ENCODE measurements at places on chromosomes 3 and 15.
A peak's percentile ranks its signal among the peaks of the same experiment; 100 is the strongest.

DNA sequence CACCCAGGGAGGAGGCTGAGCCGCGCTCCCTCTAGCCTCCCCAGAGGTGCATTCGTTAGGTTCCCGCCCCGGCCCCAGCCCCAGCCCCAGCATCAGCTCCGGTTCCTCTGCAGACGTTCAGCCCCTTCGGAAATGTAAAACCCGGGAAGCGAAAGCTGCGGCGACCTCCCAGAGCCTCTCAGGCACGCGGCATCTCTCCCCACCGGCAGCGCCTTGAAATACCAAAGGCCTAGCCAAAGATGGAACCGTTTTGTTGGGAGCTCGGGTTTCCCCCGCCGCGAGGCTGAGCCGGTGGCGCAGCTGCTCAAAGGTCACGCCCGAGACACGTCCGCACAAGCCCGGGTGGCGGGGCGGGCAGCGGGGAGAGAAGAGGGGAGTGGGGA is 77.8 kb upstream of the HES1 start:
- peak; percentile 67 for DNase-seq

DNA sequence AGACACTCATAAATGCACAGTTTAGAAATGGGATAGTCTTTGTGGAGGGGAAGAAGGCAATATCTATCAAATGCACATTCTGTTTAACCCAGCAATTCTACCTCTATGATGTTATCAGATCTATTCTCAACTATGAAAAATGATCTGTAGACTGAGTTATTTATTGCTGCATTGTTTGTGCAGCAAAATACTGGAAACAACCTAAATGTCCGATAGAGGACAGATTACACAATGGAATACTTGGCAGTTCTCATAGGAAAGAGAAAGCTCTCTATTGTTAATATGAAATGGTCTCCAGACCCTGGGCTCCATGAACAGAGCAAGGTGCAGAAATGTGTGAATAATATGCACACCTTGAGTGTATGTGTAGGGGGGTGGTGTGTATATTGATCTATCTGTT is 49.0 kb upstream of the SELENOK start:
- DNase-seq = no peak

- DNase-seq = no peak
Observed at GRCh38 chr3:97417-98258, 98.9 kb upstream of the CHL1 start.

GRCh38 chr15:65028338-65028737 is 1.1 kb downstream of the MTFMT start:
- no peak for DNase-seq

DNA sequence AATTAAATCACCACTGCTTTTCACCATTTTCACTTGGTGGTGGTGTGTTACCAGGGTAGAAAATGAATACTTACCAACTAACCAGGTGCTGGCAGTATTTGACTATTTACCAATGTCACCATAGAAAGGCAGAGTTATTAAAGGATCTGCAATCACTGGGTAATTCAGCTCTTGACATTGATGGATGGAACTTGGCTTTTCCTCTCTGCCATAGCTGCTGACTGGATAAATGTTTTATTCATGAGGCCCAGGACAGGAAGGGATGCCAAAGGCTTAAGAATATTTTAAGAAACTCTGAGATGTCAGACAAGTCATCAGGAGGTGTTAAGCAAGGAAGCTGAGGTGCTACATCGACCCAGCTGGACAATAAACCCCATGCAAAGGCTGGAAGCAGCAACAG is 495.5 kb upstream of the CFAP20DC start:
- no peak for DNase-seq

- no peak for DNase-seq
Observed at GRCh38 chr15:91409387-91409786, 309.3 kb downstream of the SV2B start.

DNA sequence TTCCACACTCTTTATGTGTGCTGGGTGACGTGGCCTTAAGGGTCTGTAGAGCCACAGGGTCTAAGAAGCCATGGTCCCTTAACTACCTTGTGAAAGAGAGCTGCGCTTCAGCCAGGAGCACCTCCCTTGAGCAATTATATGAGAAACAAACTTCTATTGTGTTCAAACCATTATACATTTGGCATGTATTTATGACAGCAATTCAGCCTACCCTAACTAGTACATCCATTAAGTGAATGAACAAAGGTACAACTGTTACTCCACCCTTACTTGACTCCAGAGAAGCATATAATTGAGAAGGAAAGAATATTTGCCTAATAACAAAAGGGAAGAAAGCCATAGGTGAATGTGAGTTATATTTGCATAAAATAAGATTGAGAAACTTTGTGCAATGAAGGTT is 69.8 kb upstream of the BOC start:
- DNase-seq = no peak

GRCh38 chr3:159609625-159610024 is 379.0 kb upstream of the IL12A start:
- DNase-seq = no peak

GRCh38 chr3:157130467-157131251 is 29.3 kb downstream of the CCNL1 start:
- peak; percentile 87 for DNase-seq

GRCh38 chr15:99239545-99240198 is 9.7 kb downstream of the TTC23 start:
- DNase-seq = peak; percentile 11

GRCh38 chr3:190601622-190602021 is 87.7 kb downstream of the IL1RAP start:
- DNase-seq = no peak

GRCh38 chr15:72722071-72722696 is 36.2 kb downstream of the BBS4 start:
- peak; percentile 79 for DNase-seq

DNA sequence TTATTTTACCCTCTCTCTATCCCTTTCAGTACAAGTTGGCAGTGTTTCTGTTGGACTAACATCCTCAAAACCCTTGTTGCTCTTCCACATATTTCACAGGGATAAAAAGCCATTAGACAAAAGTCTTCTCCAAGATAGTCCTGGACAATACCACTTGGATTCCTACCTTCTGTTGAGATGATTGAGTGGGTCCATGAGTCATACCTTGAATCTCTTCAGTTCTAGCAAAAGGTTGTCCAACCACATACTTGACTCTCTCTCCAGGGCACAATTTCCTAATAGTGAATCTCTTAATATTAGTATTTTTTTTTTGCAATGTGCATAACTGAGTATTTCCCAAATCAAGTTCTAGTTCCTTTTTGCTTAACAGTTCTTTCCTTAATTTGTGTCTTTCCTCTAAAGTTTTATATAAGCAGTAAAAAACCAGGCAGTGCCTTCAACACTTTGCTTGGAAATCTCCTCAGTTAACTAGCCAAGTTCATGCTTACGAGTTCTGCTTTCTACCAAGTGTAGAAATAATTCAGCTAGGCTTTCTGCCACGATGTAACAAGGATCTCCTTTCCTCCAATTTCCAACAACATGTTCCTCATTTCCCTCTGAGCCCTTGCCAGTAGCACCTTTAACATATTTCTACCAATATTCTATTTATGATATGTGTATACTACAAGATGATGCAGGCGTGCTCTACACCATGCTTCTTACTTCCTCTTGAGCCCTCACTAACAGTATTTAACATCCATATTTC is 68.3 kb upstream of the NEO1 start:
- no peak for DNase-seq

GRCh38 chr3:24521420-24522145 is 26.9 kb upstream of the THRB start:
- peak; percentile 40 for DNase-seq

- no peak for DNase-seq
Observed at GRCh38 chr3:170496026-170496867, 77.6 kb downstream of the CLDN11 start.

DNA sequence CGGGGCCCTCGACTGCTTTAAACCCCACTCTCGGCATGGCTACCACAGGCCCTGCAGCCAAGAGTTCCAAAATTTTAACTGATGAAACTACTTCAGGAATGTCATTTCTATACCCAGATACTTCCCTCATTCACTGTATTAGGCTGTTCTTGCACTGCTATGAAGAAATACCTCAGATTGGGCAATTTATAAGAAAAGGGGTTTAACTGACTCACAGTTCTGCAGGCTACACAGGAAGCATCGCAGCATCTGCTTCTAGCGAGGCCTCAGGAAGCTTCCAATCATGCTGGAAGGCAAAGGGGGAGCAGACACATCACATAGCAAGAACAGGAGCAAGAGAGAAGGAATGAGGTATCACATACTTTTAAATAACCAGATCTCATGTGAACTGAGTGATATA is 21.6 kb upstream of the ALCAM start:
- no peak for DNase-seq

DNA sequence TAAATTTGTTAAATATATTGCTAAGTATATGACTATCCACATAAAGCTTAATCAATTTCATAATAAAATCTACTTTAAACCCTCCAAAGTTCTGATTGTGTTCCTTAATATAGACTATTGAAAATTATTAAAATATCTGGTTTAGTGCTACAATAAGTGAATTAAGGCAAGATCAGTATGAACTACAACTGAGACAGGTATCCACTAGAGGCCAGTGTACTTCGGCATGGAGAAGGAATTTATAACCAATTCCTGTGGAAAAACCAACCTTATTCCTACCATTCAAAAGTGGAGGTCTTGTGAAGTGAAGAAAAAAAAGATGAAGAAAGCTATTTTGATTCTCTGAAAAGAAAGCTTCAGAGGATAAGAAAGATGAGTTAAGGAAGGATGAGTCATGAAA is 237.7 kb downstream of the SUCLG2 start:
- peak; percentile 13 for DNase-seq

- DNase-seq = no peak
Observed at GRCh38 chr3:15781637-15782402, 16.0 kb downstream of the ANKRD28 start.

- DNase-seq = peak; percentile 95
Observed at GRCh38 chr3:71537211-71537611, 46.3 kb downstream of the FOXP1 start.

GRCh38 chr3:14540821-14541385 is 761 bp upstream of the GRIP2 start:
- DNase-seq = no peak

DNA sequence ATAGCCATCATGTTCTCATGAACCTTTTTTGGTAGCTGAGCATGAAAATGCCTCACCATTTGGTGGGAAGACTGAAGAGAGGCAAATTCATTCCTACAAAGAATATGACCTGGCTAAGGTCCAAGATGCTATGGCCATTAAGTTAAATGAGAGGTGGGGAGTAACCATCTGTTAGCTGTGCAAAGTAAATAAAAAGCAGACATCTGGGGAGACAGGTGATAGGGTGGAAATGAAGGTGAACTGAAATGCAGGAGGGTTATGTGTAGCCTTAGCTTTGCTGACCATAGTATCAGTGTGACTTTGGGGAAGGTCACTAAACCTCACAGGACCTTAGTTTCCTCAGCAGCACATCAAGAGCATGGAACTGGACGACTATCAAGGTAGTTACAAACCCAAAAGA is 111.0 kb upstream of the STRIT1 start:
- no peak for DNase-seq

- peak; percentile 27 for DNase-seq
Observed at GRCh38 chr3:192091831-192092230, 630.9 kb downstream of the PYDC2 start.

- DNase-seq = no peak
Observed at GRCh38 chr3:71873093-71873611, 88.2 kb upstream of the PROK2 start.

GRCh38 chr15:66595931-66596545 is 30.2 kb upstream of the LCTL start:
- DNase-seq = peak; percentile 24

- no peak for DNase-seq
Observed at GRCh38 chr15:51283026-51283425, 55.4 kb downstream of the CYP19A1 start.

- DNase-seq = no peak
Observed at GRCh38 chr3:29267226-29267625, 13.6 kb upstream of the RBMS3 start.

DNA sequence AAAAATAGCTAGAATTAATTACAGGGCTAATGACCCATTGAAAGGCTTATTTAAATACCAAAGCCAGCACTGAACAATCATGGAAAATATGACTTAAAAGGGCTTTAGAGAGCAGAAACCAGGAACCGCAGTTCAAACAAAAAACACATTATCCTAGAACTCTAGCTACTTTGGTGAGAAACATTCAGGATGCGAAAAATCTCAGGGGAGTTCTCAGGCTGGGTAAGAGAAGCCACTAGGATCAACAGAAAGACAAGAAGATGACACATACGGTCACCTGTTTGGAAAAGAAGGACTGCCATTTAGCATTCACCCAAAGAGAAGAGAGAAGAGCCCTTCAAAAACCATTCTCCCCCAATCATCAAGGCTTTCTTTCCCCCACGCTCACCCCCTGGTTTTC is 75.6 kb upstream of the ICE2 start:
- no peak for DNase-seq

DNA sequence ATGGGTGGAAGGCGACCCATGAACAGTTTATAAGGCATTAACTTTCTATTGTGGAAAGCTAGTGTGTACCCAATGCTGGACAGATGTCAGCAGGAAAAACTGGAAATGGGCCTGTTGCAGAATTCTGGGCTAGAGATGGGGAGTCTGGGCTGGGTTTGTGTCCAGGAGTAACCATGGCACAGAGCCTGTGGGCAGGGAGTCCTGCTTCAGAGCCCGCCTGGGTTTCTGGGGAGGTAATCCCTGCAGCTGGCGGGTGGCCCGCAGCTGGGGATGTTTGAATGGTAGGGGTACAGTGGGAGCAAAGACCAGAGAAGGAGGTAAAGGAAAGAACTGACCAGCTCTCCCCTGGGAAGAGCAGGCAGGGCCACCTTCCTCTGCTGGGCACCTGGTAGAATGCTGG is 25.7 kb downstream of the ACAA1 start:
- no peak for DNase-seq

DNA sequence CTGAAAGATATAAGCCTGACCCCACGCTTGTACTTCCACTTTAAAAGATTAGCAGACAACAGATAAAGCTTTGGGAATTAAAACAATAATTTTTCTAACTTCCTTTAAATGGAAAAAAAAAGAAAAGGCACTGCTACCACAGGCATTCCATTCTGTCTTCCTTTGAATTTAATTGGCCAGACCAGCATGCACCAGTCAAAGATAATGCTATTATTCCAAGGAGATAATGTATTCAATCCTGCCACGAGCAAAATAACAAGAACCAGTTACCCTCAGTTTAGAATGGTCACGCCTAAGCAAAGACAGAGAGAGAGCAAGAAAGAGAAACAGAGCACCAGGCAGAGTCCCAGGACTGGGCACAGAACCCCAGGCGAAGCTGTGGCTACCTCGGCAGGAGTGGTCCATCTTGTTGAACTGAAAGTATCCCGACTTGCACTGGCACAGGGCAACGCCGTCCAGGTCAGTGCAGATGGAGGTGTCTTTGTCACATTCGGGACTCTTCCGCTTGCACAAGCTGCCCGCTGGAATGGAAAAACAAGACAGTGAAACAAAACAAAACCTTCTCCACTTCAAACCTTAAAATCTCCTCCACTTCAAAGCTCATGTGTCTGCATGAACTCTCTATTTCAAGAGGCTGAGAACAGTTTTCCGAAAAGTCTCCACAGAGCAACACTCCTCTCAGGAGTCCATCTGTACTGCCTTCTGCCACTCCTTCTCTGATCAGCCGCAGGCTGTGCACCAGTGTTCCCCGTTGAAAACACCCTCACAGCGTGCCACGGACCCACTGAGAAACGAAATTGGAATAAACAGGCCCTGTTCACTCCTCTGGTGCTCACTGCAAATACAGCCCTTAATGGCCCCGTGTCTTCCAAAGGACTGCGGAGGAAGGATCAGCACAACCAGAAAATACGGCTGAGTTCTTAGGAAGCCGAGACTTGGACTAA is 58.2 kb downstream of the HEG1 start:
- DNase-seq = no peak

- no peak for DNase-seq
Observed at GRCh38 chr3:30996467-30996866, 102.0 kb upstream of the GADL1 start.

- DNase-seq = no peak
Observed at GRCh38 chr3:196198771-196199753, 12.1 kb downstream of the ZDHHC19 start.

- DNase-seq = no peak
Observed at GRCh38 chr3:182716114-182716688, 77.1 kb upstream of the ATP11B start.

Data from astrocyte of the spinal cord (primary cell).